ENCODE measurements at places on chromosomes 6 and 20. TPM values are rescaled to one million over a fixed set of nuclear protein-coding genes. Genes with fewer than 3 reads are reported as not detected.
A peak's percentile ranks its signal among the peaks of the same experiment; 100 is the strongest.

DNA sequence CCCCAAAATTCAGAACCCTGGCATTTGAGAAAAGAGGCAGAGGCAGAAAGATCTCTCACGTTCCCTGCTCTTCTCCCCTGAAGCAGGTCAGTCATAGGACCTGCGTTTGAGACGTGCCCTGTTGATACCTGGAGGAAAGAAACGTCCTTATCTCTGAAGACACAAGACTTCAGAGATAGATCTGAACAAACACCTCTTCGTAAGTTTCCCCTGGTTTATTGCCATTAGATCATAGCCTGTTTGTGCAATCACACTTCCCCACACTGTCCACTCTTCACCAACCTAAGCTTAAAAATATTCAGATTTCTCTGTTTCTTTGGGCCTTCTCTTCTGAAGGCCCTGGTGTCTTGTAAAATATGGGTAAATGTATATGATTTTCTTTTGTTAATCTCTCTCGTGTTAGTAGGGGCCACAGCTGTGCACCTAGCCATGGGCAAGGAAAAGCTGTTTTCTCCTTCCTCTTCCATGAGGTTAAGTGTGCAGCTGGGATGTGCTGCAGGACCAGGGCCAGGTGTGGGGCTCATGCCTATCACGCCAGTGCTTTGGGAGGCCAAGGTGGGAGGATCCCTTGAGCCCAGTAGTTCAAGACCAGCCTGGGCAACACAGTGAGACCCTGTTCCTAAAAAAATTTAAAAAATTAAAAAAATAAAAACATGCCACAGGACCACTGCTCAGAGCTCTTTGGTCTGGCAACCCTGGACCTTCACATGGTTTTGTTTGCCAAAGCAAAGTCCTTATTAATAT lies 4.7 kb upstream of the SLC22A2 start:
- ATAC-seq = no peak

- no peak for ATAC-seq
Observed at GRCh38 chr6:107699254-107699653, 124.9 kb downstream of the SCML4 start.

DNA sequence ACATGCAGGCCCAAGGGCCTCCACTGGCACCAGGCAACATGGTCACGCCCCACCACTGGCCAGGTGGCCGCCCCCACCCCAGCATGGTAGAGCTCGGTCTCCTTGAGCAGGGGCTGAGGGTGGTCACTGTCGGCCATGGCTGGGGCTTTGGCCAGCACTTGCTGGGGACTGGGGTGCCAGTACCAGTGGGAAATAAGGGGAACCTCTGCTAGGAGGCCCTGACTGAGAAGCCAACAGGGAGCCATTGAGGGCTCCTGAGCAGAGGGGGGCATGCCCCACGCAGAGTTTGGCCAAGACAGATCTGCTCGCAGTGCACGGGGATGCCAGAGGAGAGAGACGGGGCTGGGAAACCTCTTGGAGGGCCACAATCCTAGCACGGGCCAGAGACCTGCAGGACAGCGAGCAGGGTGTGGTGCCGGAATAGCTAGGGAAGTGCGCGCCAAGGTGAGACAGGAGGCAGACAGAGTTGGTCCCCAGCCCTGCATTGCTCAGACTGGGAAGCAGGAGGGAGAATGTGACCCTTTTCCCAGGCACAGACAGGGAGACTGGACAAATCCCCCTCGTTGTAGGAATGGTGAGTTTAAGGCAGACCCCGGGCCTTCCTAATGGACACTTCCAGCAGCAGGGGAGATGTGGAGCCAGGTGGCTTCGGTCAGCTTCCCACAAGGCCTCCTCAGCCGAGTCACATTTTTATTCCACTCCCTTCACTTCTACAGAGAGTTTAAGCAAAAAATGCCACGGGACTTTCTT lies 179.0 kb upstream of the CST7 start:
- no peak for ATAC-seq

- no peak for ATAC-seq
Observed at GRCh38 chr20:60395991-60396390, 437.8 kb downstream of the CDH26 start.

- ATAC-seq = peak; percentile 78
Observed at GRCh38 chr6:155314773-155315515, 660 bp upstream of the TFB1M start.

GRCh38 chr6:83708970-83709747 lies at the start of gene SNAP91:
Gene SNAP91 (minus strand): TSS chr6:83709101. CDS start chr6:83707927, 1,174 bp downstream.
- ATAC-seq = peak; percentile 55

GRCh38 chr6:85015396-85015990 lies 251.1 kb upstream of the TBX18 start:
- no peak for ATAC-seq

DNA sequence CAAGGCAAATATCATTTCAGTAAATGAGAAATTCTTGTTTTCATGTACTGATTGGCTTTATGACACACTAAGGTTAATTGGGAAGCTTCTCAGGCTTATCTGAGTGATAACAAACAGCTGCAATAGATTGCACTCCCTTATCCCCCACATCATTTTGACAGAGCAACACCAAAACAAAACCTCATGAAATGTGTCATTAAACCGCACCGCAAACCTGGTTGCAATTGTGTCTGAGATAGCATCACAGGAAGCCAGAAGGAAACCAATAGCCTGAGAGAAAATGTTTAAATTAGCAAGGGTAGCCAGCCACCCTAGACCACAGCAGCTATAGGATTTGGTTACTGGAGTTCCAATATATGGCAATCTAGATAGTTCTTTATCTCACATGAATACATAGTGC lies 31.6 kb upstream of the LAMA4 start:
- ATAC-seq = no peak

DNA sequence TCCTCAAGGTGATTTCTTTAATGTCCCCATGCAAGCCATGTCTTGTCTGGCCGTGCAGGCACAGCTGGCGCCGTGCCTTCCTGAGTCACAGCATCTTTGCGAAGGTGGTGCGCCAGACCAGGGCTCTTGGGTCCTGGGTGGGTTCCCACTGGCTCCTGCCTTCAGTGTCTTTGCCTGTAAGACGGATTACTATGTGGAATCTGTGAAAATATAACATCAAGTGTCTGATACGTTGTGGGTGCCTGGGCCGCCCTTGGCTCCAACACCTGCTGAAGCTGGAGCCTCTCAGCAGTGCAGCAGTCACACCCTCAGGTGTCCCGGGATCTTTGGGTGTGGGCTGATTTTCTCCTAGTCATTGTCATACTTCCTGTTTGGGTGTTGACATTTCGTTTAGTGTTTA lies 3.2 kb downstream of the OSBPL2 start:
- no peak for ATAC-seq

DNA sequence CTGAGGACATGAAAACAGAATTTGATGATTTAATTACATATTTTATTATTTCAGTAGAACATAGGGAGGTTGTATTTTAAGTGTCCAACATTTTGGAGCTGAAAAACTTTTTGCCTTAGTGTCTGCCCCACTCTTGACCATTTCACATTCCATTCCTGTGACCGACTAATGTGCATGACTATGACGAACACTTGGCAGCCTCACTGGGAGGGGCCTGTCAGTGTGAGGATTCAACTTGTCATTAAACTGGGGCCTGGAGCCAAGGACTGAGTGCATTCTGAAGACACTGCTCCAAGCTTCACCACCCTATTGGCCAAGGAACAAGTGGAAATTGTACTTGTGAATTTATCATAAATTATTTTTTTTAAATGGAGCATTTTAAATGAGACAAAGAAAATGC lies 661.3 kb downstream of the BCKDHB start:
- ATAC-seq = peak; percentile 76

GRCh38 chr6:142694054-142694453 lies 250.9 kb downstream of the HIVEP2 start:
- no peak for ATAC-seq

- peak; percentile 37 for ATAC-seq
Observed at GRCh38 chr6:143594647-143595046, 83.1 kb upstream of the PHACTR2 start.

DNA sequence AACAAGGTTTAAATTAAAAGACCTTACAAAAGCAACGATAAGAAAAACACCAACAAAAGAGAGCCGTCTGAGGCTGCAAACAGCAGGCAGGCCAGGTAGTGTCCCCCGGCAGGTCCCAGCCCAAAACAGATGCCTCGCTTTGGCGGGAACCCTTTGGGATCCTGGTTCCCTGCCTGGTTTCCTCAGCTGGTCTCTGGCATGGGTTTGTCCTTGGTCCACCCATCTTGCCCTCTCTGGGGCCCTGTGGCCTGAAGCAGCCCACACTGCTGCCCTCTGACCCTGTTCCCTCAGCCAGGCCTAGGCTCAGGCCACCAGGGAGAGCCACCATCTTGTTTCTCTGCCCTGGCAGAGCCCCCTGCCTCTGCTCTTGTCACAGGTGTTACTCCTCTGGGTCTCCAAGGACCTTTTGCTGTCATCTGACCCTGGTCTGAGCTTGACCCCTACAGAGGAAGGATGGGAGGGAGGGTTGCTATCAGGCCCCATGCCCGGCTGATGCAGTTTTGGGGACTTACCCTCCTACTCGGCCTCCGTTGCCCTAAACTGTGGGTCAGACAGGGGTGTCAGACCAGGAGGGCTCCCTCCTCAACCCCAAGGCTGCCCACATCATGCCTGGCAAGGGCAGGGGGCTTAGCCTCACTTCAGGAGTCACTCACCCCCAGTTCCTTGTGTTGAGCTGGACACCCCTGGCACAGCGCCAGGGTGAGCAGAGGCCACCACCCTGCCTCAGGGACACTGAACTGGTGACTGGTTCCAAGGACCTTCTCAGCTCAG lies 30.6 kb upstream of the GRM4 start:
- ATAC-seq = no peak

DNA sequence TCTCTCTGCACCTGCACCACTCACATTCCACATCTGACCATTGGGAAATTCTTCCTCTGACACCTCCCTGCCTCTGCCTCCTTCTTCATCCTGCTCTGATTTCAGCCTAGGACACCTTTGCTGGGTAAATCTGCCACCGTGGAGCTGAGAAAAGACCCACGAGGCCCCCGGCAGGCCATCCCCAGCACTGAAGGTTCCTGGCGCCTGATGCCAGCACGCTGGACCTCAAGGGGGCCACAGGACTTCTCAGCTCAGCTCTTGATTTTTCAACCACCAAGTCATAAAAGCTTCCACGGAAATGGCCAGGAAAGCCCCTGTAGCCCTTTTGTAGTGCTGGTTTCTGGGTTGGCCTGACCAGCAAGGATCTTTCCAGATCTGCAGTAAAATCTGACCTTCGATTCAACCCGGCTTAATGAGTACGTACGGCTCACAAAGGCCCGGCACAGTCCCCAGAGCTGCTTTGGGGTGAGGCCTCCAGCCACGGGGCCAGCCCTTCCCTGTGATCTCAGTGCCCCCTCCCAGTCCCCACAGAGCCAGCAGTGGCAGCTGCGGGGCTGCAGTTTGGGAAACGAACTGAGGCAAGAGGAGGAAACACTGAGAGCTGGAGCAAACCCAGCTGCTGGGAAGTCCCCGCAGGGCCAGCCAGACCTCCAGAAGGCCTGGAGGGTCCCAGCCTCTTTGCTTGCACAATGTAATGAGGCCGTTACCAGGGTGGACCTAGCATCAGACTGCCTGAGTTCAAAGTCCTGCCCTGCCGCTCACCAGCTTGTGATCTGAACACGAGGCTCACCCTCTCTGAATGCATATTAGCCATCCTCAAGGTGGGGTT lies 157.5 kb downstream of the BMP7 start:
- peak; percentile 55 for ATAC-seq

DNA sequence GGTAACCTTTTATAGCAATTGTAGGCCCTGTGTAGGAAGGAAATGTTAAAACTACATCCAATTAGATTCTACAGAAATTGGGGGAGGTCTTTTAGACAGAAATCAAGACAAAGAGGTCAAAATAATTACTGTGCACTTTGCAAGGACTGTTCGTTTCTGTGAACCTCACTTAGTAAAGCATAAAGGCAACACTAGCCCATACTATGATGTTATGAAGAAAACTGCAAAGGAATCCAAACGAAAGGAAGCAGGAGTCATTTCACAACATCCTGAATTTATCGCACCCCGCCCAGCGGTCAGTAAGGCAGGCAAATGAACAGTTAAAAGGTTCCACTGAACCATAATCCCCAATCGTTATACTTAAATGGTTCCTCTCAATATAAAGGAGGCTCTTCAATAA lies 429.5 kb upstream of the ARID1B start:
- no peak for ATAC-seq

- no peak for ATAC-seq
Observed at GRCh38 chr20:30484749-30485070, 772.8 kb upstream of the DEFB115 start.

DNA sequence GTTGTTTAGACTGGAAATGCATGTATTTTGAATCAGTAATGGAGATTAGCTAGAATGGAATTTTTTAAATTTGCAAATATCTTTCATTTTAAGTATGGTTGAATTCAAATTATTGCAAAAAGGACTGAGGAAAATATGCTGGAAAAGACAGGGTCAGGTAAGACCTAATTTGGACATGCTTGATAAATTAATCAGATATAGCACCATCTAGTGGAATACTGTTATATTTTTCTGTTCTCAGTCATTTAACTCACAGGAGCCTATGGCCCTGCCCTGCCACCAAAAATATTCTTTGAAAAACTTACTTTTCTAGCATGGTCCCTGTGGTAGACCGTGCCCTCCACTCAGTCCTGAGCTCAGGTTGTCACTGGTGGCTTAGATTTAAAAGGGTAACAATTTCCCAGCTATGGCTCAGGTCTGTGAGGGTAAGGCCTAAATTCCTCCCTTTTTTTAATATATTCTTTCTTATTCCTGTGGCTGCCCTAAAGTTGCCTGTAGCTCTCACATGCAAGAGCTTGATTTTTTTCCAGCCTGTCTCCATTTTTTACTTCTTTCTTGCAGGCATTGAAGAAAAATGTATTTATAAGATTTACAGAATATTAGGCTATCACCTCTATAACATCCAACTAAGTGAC lies 25.3 kb upstream of the KIAA1586 start:
- no peak for ATAC-seq

GRCh38 chr6:44275749-44276648 lies 5.7 kb downstream of the TMEM151B start:
- peak; percentile 56 for ATAC-seq

Gene BNIP5
- not detected for total RNA-seq

Gene CYP24A1
- 0.69 TPM for total RNA-seq

Gene PACRG
- total RNA-seq = not detected

Gene VARS1
- total RNA-seq = 50.6 TPM

Gene CCDC170
- 0.23 TPM for total RNA-seq

Gene PLEKHG1
- 13.5 TPM for total RNA-seq

Gene PTCRA
- total RNA-seq = not detected

Gene PKIG
- 308 TPM for total RNA-seq

Gene HSPA1L
- total RNA-seq = 3.0 TPM

Gene OSBPL2
- total RNA-seq = 57.3 TPM

Gene TNXB
- total RNA-seq = 154 TPM

Gene CD24
- 3.1 TPM for total RNA-seq
